ENCODE measurements at places on chromosomes 6 and 20.

DNA sequence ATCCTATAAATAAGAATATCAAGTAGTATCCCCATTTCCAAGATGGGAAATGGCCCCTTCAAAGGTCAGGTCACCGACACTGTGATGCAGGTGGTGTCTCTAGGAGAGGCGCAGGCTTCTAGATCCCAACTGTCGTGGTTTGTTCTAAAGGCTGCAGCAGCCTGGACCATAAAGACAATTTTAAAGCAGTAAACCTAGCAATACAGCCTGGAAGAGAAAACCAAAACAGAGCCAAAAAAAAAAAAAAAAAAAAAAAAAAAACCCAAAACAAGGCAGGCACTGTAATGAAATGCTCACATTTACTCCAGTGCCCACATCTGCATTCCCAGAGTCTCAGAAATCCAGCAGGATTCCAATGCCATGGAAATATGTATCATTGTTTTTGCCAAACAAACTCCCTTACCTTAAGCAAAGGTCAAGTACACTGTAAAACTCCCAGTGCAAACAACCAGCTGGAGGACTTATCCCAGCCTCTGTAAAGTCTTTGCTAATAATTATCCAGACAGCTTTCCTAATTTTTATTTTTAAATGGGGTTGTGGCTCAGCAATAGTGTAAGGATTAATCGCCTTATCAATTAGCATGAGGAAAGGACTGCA lies 98.2 kb downstream of the PSMG4 start:
- no peak for DNase-seq

GRCh38 chr6:81235512-81235911 lies 517.0 kb downstream of the TENT5A start:
- DNase-seq, result no peak

GRCh38 chr6:148968771-148969602 lies 222.2 kb downstream of the UST start:
- DNase-seq, result no peak

DNA sequence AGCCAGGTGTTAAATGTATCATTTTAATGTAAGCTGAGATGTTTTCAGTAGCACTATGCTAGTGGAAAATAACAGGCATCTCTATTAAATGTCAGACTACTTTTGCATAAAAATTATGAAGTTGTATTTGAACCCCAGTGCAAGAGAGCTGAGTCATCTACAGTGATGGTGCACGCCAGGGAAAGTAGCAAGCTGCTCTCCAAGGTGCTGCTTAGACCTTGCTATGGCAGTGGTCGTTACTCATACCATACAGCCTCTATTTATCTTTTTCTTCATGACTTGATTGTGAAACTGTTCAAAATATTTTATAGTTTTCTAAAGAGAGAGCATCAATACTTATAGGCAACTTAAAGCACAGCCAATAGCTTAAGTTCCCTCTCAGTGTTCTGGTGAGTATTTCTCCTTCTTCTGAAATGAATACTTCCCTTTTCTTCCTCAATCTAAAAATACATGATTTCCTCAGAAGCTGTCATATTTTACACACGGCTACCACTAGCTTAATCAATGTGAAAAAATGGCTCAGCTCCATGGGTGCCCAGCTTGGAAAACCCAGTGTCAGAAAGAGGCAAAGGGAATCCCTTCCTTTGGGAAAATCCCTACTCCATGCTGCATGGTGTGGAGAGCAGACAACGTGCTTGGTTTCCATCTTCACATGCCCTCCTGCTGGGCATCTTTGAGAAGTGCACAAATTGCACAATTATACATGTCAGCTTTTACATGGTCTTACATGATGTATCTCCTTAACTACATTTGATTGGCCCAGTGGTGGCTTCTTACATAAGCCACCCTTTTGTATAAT lies 105.6 kb downstream of the ELOVL4 start:
- DNase-seq, result no peak

- DNase-seq, result peak; percentile 91
Observed at GRCh38 chr20:31661625-31662371, 24.1 kb downstream of the COX4I2 start.

GRCh38 chr20:53866794-53867740 lies 203.3 kb downstream of the BCAS1 start:
- DNase-seq, result no peak

DNA sequence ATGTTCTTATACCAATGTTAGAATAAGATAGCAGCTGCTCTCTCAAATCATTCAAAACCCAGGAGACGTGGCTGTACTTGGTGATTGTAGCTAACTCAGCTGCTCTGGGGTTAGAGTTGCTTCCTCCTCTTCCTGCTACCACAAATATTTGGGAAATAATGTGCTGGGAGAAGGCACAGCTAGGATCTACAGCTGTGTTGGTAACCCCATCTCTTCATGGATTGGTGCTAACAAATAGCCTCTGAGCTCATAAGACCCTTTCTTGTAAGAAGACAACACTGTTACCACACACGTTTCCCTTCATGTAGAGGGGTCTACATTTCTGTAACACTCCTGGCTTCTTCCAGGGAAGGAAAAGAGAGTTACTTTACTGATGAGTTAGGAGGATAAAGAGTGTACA lies 911.0 kb upstream of the CITED2 start:
- no peak for DNase-seq

DNA sequence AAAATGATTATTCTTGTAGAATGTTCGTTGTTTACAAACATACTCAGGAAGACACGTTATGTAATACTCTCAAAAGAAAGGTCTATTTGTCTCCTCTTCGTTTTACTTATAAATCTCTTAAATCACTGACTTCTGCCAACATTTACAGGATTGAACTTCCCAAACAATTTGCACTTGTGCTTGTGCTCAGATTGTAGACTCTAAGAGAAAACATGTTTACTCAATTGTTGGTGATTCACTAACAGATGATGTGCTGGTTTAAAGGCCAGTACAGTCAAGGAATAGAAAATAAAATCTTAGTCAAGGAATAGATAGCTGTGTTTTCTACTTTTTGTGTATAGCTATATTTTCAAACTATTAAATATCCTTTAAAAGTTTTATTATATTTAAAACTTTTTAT lies 172.8 kb downstream of the GJA1 start:
- no peak for DNase-seq

GRCh38 chr6:108921547-108922361 lies 73.5 kb downstream of the ARMC2 start:
- DNase-seq, result no peak

- no peak for DNase-seq
Observed at GRCh38 chr20:50624351-50625016, 66.9 kb downstream of the RIPOR3 start.

DNA sequence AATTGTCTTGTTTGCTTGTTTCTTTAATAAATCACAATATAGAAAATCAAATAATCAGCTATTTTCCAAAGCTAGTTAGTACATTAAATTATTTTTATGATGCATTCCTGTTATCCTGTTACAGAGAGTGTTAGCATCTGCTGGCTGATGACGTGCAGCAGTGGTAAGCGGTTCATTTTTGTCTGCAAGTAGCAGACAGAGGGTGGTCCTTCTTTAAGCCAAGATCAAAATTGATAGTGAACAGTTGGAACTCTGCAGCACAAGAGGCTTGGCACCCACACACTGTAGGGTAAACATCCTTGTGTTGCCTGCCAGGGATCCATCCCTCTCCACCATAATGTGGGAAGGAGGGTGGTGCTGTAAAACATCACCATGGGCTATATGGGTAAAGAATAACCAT lies 158.3 kb downstream of the FRK start:
- DNase-seq, result no peak
